CD4-positive, alpha-beta T cell treated with Interleukin-6 at 100 ng/mL for 8 hours (primary cell): ENCODE measurements at places on chromosomes 2 and 18.

DNA sequence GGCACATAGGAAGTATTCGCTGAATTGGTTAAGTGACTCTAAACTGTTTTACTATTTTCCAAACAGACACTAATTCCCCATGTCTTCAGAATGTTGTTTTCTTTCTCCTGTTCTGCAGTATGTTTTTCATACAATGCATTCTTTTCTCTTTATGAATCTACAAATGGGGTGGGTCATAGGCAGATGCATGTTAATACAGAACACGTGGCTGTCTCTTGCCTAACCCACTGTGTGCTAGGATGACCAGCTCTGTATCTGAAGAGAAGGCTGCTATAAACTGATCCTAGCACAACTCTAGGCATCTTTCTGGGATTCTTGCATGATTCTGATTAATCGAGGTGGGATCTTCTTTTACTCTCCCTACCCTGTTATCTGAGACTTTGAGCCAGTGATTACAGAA lies 826.0 kb downstream of the PLCL1 start:
- DNase-seq, result no peak

- no peak for DNase-seq
Observed at GRCh38 chr2:598058-598802, 79.0 kb downstream of the TMEM18 start.

GRCh38 chr2:99706735-99707134 lies 216.9 kb upstream of the REV1 start:
- DNase-seq, result no peak

GRCh38 chr2:85073033-85073432 lies 60.2 kb upstream of the TCF7L1 start:
- DNase-seq, result no peak

DNA sequence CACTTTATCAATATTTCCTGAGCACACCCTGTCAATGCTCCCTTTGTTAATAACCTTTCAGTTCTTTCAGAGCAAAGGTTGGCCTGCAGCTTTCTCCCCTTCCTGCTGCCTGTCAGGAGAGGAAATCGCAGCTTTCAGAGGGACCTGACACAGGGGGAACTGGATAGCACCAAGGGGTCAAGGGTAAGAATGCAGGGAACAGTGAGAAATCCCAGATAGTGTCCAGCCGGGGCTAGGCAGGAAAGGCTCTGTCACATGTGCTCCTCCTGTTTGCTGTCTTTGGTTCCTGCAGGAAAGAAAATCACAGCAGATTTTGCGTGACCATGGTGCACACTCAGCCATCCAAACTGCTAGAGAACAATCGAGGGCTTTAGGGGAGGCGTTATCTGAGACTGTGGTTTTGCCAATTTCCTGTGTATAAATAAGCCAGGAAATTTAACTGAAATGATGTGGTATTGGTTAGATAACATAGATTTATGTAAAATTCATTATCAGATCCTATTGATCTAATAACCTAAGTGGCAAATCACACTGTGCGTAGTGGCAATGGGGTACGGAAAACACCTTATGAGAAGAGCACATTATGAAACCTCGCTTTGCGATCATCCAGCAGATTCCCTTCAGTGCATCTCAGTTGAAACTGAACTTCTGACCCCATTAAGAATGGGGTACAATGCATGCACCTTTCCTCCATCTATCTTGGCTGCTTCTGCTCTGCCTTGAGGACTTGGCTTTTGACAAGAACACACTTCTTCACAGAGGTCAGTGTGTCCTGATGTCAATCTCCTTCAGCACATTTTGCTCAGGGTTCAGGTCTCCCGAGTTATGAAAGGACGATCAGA lies 178.0 kb downstream of the ICOS start:
- no peak for DNase-seq
